Esophagus muscularis mucosa (tissue), 4 donors: ENCODE measurements at places on chromosomes 2 and 18. TPM values are rescaled to one million over a fixed set of nuclear protein-coding genes. Genes with fewer than 3 reads are reported as not detected.

IL36RN gene
- not detected for total RNA-seq

GRCh38 chr2:47720036-47720435 lies 62.9 kb upstream of the MSH6 start:
- DNase-seq = no peak

SALL3 gene
- not detected for total RNA-seq

- no peak for DNase-seq
Observed at GRCh38 chr2:237201461-237202287, 116.0 kb downstream of the COPS8 start.

KLHL14 gene
- total RNA-seq = 0.26 TPM

- DNase-seq = no peak
Observed at GRCh38 chr2:20641123-20641985, 9.5 kb downstream of the HS1BP3 start.

- DNase-seq = no peak
Observed at GRCh38 chr18:77129150-77129551, 3.4 kb downstream of the MBP start.

- peak; percentile 97 for DNase-seq
Observed at GRCh38 chr2:219298759-219299371, 10.3 kb downstream of the PTPRN start.

DNA sequence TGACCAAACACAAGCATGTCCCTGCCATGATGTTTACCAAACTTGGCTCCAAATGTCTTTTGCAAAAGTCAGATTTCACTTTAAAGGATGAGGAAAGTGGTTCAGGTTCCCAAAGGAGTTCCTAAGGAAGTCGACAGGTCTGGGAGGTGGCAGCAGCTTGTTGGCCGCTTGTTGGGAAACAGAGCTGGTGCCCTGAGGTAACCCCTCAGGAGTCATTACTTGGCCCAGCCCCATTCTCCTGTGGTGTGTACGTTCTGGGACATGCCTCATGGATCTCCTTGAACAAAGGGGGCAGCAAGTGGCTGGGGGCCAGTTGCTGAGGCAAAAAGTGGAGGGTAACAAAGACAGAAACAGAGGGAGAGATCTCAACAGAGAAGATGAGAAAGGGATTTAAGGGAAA lies 10.9 kb downstream of the TMBIM1 start:
- DNase-seq = no peak

- DNase-seq = no peak
Observed at GRCh38 chr2:75994759-75995158, 284.0 kb upstream of the GCFC2 start.
